Eye (tissue), 1 donor: ENCODE measurements at places on chromosomes 5 and 9.

- no peak for DNase-seq
These were observed 22.9 kb upstream of the CMYA5 start for GRCh38 chr5:79666758-79667157.

GRCh38 chr9:15889555-15889954, 336.7 kb downstream of the CCDC171 start:
- DNase-seq = no peak

- no peak for DNase-seq
These were observed 6.1 kb upstream of the CEP72 start for GRCh38 chr5:606061-606460.

GRCh38 chr9:77218612-77219011, 41.3 kb downstream of the VPS13A start:
- no peak for DNase-seq

- no peak for DNase-seq
These were observed 12.1 kb upstream of the TNFAIP8 start for GRCh38 chr5:119343766-119344165.

DNA sequence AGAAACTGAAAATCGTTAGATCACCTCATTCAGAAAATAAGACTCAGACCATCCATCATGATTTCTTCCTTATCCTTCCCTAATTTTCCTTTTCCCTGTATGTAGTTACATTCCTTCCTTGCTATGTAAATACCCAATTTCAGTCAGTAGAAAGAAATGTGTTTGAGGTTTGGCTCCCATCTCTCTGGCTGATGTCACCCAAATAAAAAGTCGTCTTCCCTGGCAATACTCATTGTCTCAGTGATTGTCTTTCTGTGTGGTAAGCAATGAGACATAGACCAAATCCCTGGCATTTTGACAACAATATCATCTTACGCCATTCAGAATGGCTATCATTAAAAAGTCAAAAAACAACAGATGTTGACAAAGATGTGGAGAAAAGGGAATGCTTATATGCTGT, 303.9 kb upstream of the EDIL3 start:
- peak; percentile 25 for DNase-seq

- no peak for DNase-seq
These were observed 186.7 kb downstream of the COMMD10 start for GRCh38 chr5:116271446-116272025.

- DNase-seq = no peak
These were observed 113.2 kb downstream of the SLC25A46 start for GRCh38 chr5:110852053-110852452.

DNA sequence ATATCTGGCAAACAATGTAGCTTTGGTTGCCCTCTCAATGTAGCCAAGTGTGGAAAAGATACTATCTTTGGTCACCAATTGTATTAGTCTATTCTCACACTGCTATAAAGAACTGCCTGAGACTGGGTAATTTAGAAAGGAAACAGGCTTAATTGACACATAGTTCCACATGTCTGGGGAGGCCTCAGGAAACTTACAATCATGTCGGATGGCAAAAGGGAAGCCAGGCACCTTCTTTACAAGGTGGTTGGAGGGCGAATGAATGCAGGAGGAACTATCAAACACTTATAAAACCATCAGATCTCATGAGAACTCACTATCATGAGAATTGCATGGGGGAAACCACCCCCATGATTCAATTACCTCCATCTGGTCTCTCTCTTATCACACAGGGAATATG, 133.1 kb upstream of the TBCA start:
- DNase-seq = no peak

DNA sequence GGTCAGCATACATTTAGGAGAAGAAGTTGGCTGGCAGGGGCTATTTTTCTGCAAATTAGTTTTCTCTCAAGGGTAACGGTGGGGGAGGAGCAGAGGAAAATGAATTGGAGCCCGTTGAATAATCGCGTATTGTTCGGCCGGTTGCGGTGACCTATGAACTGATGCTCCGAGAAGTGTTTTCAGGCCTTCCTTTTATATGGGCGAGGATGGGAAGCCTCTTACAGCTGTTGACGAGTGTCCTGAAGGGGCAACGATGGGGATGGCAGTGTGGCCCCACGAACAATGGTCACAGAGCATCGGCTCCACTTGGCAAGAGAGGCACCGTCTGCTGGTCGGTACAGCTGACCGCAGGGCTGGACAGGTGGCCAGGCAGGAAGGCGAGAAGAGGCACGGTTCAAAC, 400.7 kb downstream of the ZSWIM6 start:
- no peak for DNase-seq

DNA sequence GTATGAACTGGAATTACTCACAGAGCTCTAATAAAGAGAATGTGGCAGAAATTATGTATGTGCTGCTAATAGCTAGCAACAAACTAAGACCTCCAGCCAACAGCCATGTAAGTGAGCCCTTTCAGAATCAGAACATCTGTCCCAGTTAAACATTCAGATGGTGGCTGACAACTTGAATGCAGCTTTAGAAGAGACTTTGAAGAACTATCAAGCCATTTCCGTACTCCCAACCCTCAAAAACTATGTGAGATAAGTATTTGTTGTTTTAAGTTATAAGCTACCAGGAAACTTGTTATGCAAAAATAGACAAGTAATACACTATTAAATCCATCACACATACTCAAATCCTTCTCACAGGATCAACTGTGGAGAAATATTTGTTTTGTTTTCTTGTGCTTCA, 205.2 kb upstream of the EDIL3 start:
- no peak for DNase-seq

GRCh38 chr5:123107343-123108244, 18.6 kb downstream of the PRDM6 start:
- peak; percentile 6 for DNase-seq

GRCh38 chr5:93395971-93396379, 185.0 kb downstream of the NR2F1-AS1 start:
- peak; percentile 63 for DNase-seq
